ENCODE measurements at places on chromosomes 7 and 10.

DNA sequence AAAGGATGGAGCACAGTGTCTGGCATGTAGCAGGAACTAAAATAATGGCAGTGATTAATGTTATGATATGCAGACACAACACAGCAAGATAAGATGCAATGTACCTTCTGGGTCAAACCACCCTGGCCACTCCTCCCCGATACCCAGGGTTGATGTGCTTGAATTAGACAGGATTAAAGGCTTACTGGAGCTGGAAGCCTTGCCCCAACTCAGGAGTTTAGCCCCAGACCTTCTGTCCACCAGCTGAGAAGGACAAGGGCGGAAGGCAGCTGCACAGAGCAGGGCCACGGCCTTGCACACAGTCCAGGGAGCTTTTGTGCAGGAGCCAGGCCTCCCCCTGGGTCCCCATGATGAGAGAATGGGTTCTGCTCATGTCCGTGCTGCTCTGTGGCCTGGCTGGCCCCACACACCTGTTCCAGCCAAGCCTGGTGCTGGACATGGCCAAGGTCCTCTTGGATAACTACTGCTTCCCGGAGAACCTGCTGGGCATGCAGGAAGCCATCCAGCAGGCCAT, at the start of gene RBP3:
RBP3 (plus strand) TSS at position 226 of the 514 bp plus-strand sequence; CDS start at position 348, 122 bp downstream.
- DNase-seq = no peak

DNA sequence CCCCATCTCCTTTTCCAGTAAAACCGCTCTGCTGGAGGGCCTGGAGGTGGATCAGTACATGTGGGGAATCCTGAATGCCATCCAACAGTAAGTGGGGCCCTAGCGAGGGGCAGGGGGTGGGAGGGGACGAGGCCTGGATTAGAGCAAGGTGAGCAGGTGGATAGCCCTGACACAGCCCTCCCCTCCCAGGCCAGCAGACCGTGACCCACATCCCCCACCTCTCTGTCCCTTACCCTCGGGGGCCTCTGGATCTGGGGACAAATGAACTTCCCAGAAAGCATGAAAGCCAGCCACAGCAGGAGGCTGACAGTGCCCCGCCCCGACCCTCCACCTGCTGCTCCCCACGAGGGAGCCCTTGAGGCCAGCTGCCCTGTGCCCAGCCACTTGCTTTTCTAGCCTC, 41.8 kb upstream of the PPIF start:
- no peak for DNase-seq

DNA sequence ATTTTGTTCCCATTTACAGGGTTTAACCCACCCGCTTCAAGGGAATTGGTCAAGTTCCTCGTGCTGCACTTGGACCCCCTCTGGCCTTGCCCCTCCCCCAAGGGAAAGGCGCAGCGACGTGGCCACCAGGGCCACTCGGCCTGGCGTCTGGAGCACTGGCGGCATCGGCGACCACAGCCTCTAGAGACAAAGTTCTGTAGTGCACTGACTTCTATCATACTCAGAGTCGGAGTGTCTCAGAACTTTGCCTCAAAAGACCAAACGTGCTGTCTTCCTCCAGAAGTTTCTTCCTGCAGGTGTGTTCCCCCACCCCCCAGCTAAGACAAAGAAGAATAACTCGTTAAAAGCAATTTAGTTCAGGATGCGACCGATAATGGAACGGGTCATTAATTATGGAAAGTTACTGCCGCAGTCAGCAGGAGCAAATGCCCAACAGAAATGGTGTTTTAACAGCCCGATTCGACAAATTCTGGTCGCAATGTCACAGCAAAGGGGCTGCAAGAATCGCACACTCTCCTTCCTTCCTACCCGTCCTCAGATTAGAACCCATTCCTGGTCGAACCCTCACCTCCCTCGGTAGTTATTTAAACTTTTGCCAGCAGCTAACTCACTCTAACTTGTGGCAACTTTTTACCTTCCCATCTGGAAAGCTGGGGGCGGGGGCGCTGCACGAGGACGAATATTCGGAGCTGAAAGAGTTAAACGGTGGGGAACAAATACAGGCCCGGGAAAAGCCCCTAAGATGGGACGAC, 202.1 kb upstream of the NFE2L3 start:
- no peak for DNase-seq

DNA sequence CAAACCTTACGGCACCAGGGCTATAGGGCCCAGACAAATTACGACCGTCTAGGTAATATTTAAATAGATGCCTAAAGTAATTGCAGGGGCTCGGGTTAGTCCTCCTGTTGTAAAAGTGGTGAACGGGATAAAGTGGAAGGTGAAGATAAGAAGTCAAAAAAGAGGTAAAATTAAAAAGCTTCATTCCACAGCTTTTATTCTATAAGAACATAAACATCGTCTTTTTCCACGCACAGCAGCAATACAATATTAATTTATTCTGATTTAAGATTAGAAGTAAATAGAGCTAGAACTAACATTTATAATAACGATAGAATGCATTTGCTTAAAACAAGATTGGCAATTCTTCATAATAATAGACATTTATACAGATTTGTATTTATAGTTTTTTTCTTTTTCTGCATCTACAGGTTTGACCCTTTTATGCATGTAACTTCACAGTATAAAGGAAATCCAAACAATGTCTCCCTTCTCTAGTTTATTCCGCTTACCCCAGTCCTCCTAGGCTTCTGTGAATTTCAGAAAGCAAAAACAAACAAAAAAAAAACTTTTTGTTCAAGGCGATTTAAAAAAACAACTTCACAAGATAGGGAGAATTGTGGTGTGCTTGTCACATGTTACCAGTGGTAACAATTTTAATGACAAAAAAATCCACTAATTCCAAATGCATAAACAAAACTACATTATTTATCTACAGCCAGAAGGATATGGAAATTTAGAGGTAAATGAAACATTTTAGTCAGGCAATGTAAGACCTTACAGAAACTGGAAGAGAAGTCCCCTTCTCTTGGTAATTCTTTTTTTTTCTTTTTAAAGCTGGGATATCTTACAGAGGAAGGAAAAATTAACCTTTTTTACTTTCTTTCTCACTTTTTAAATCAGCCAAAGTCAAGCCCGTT, 3.4 kb downstream of the HOXA10 start:
- DNase-seq = no peak

DNA sequence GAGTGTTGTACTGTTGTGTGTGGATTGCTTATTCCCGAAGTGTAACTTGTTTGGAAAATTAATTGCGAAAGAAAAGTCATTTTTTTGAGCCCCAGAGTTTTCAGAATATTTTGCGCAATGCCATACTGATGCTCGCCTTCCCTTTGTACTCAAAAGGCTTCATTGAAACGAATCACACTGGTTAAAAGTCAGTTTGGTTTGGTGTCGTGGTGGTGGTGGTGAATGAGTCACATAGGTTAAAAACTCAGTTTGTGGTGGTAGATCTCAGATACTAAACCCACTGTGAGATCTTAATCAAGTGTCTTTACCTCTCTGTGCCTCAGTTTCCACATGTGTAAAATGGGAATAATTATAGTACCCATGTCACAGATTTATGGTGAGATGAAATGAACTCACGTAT, 61.1 kb upstream of the IL6 start:
- DNase-seq = no peak

- no peak for DNase-seq
These were observed 38.7 kb downstream of the RASGEF1A start for GRCh38 chr10:43227911-43228782.

GRCh38 chr10:36114913-36115312, 472.8 kb upstream of the FZD8 start:
- no peak for DNase-seq

- DNase-seq = no peak
These were observed 111.9 kb downstream of the SEMA3D start for GRCh38 chr7:85074992-85075391.

DNA sequence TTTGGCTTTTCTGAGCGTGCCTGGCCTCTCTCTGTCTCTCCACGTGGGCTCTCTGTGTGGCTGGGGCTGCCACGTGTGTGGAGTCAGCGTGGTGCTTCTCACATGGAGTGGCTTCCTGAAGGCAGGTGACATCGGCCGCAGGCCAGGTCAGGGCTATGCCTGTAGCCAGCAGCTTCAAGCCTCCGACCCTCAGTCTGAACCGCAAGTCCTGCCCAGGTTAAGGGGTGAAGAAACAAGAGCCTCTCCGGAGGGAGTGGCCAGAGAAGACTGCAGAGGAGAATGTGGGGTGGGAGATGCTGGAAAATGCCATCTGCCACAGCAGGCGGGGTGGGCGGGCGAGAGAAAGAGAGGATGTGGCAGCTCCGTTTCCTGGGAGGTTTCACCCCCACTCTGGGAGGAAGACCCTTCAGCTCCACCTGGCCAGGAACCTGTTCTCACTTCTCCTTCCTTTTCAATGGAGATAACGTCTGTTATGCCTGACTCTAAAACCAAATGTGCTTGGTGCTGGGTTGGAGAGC, 14.3 kb upstream of the VIPR2 start:
- no peak for DNase-seq

DNA sequence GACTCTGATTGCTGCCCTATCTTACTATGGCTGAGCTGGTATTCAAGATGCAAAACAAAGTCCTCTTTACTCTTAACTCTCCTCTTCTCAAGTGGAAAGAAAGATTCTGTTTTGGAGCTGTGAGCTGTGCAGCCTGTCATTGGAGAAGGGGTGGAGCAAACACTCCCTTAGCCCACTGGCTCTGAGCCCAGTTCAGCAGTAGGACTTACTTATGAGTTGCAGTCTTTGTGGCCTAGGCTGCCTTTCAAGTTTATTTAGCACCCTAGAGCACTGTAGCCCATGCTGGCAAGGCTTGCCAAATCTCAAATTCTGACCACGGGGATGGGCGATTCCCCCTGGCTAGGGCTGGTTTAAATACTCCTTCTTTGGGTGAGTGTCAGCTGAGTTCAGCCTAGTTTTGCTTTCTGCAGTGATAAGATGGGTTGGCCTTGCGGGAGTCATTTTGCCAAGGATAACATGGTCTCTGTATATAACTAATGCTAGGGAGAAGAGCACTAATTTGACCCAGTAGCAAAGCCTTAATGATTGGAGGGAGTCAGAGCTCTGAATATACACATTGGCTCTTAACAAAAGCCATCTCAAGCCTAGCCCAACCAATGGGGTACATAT, 110.2 kb downstream of the MYO3A start:
- DNase-seq = no peak

DNA sequence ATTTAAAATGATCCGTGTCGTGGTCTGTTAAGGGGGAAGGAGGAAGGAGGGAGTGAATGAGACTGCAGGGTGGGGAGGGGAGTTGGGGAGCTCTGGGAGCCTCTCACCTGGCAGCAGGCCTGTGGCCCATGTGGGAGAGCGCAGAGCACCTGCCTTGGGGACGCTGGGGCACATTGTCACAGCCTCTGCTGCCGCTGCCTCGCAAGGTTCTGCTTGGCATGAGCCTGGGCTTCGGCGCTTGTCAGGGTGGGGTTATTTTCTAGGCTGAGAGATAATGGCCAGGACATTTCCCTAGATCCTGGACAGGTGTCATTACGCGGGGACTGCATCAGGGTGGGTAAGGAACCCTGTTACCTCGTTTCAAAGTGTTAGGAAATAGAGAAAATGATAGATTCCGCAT, 2.2 kb upstream of the SUN1 start:
- no peak for DNase-seq

GRCh38 chr10:61859786-61860185, 41.7 kb upstream of the ARID5B start:
- no peak for DNase-seq

DNA sequence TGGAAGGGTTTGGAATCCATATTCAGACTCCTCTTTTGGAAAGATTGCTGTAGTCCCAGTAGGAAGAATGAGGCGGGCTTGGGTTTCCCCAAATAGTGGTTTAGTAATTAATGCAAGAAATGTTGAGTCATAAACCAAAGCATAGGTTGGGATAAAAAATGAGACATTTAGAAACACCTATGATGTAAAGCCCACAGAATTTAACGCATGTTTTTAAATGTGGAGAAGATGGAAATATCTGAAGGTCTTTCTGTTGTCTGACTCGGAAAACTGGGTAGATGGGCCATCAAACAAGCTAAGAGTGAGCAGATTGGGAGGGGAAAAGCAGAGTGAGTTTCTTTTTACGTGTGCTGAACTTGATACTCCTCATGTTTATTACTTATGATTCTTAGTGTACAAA, 62.2 kb downstream of the LANCL2 start:
- no peak for DNase-seq

DNA sequence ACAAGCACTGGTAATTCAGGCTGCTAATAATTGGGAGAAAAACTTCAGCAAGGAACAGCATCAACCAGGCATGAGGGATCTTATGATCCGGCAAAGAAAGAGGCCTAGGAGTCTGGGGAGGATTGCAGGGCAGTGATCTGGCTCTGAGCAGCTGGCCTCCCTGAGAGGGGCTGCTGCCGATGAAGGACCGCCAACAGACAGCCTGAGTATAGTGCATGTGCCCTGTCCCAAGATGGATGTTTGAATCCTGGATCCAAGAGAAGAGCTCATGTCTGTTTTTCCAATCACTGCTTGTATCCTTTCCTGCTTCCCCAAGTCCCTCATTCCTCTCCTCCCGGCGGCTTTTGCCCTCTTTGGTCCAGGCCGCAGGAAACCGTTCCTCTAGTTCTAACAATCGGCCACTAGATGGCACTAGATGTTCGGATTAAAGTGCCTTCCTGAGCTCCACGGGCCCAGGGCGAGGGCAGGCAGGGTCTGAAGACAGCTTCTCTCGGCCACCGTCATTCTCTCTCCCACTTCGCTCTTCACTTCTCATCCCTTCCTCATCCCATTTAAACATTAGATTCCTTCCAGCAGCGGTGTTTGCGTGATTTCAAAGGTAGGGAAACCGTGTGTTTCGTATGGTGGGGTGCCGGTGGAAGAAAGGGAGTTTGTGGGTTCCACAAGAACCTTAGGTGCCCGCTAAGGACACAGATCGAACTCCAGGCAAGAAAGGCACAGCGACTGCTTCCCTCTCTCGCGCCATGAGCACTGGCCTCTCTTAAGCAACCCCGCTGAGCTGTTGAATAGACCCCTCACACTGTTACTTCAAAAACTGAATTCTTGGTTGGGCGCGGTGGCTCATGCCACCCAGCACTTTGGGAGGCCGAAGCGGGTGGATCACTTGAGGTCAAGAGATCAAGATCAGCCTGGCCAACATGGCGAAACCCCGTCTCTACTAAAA, 82.4 kb downstream of the ADCYAP1R1 start:
- no peak for DNase-seq

- DNase-seq = no peak
These were observed 345.0 kb downstream of the SORCS1 start for GRCh38 chr10:106819490-106819889.

DNA sequence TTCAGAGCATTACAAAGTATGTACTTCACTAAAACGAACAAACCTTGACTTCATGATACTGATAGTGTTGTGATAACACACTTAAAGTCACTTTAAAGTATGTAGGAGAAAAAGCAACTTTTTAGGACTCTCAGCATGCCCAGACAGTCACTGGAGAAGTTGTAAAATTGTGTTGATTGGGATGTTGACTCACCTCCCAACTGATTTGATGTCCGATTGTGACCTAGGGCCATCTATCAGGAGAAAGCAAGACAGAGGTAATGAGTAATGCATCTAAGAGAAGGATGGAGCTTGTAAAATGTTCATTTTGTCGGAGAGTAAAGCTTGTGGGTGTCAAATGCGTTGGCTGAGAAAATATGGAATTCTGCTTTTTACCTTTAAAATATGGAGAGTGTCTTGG, 135.4 kb upstream of the SEMA3D start:
- no peak for DNase-seq
